NCI-H1930 (cell line): ENCODE measurements at places on chromosomes 3 and 15.
A peak's percentile ranks its signal among the peaks of the same experiment; 100 is the strongest.

- DNase-seq = no peak
Observed at GRCh38 chr3:139473155-139473771, 3.1 kb downstream of the RBP2 start.

DNA sequence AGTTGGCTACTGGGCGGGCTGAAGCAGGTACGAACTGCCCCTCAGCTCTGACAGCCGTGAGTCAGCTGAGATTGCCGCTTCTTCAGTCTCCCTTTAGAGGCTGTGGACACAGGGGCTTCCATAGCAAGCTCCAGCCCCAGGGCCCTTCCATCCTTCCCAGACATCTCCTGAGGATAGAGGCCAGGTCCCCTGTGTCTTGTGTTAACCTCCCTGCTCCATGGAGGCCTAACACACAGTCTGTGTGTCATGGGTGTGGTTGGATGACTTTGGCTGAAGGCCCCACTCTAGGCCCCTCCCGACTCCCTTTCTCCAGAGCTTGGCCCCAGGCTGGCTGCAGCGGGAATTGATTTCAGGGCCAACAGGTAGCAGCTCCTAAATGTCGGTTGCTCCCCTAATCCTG, 116.1 kb upstream of the TLE3 start:
- DNase-seq = no peak

- no peak for DNase-seq
Observed at GRCh38 chr15:67140078-67140833, 74.9 kb downstream of the SMAD3 start.

DNA sequence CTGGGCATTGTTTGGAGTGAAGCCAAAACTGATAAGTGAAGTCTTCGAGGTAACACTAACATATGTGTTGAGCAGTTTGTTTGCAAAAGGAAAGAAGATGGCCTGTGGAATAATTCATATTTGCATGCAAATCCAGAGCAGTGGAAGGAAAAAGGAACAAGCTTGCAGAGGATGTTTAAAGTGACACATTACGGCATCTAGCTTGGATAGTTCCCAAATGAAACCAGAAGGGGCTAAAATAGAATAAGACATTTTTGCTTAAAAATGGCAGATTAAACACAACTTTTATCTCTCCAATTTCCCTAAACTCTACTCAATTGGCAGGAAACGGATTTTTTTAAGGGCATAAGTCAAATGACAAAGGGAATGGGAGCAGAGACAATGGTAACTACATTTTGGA, 25.4 kb upstream of the RYK start:
- no peak for DNase-seq

DNA sequence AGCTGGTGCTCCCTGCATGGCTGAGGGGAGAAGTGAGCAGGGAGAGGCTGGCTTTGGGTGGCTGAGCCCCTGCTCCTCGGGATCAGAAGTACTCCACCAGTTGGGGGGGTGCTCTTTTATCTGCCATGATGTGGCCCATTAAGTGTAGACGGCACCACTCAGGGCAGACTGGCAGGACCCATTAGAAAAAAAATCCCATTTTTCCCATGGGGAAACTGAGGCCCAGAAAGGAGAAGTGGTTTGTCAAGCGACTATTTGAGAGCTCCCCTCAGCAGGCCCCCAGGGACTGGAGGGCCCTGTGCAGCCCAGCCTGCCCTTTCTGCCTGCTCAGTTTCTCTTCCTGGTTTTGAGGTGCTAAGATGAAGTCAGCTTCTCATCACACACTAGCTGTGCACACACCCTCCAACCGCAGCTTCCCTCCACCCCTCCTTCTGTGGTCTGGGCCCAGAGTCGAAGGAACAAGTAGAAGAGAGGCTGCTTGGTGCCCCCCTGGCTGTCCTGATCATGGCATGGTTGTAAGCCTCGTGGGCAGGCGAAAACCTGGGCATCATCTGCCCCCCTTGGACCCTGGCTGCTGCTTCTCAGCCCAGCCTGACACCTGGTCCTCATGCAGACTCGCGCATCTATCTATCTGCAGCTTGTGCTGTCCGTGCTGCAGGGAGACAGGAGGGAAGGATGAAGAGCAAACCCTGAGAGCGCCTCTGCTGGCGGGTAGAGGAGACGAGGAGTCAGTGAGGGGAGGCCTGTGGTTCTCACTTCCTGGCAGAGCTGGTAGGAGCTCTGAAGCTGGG, 5.6 kb downstream of the CSK start:
- DNase-seq = no peak

DNA sequence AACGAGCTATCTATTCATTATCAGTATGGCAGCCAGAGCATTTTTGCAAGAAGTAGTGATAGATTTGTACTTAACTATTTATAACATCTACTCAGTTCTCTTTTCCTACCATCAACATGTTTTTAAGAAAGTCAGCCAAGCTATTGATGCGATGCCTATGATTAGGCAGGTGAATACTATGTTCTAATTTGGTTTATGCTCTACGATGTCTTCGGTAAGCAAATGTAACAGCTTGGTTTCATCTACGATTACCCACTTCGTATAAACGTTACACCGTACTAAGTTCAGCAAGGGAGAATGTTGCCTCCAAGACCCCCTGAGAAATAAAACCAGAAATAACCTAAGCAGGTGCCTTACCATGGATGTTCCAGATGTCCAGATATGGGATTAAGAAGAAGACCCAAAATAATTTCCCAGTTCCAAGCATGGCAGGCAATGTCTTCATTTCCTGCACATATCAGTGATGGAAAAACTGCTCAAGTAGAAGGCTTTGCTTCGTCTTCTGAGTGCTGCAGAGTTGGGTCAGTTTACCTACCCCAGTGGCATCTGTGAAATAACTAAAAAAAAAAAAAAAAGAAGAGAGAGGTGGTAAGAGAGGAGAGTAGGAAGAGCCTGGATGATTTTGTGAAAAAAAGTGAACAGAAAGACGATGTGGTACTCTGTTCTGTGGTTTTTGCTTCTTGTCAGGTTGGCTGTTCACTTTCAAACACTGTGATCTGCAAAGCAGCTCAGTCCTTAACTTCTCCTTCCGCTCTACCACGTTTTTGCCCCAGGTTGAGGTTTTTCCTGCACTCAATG, at the start of gene BTLA:
Gene BTLA, minus strand, starts transcription at position 559 of the 798 bp plus-strand sequence. Its CDS starts 114 bp downstream, at position 445.
- DNase-seq = no peak

- DNase-seq = no peak
Observed at GRCh38 chr3:101513419-101513986, 491 bp upstream of the SENP7 start.

GRCh38 chr15:75138016-75138999, 63.4 kb upstream of the C15orf39 start:
- DNase-seq = no peak

DNA sequence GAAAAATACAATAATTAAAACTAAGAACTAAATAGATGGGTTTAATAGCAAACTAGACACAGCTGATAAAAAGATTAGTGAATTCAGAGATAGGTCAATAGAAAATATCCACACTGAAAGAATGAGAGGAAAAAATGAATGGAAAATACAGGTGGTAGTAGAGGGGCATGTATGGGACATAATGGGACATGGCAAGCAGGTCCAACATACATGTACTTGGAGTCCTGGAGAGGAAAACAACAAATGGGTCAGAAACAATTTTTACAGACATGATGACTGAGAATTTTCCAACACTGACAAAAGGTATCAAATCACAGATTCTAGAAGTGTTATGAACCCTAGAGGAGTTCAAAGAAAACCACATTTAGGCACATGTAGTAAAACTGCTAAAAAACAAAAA, 68.4 kb downstream of the MTHFS start:
- no peak for DNase-seq

- no peak for DNase-seq
Observed at GRCh38 chr3:178184833-178185232, 351.4 kb upstream of the KCNMB2 start.

DNA sequence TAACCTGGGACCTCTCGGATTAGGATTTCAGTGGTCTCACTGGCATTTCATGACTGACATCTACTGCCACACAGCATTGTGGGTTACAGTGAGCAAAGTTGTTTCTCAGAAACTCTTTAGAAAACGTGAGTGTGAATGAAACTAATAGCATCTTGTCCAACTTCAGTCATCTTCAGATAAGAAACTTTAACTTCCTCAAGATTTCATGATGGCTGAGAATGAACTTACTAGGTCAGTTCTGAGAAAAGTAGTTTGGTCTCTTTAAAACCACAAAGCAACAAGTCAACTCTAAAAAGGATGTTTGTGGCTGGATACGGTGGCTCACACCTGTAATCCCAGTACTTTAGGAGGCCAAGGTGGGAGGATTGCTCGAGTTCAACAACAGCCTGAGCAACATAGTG, 14.2 kb upstream of the HOMER2 start:
- DNase-seq = no peak

DNA sequence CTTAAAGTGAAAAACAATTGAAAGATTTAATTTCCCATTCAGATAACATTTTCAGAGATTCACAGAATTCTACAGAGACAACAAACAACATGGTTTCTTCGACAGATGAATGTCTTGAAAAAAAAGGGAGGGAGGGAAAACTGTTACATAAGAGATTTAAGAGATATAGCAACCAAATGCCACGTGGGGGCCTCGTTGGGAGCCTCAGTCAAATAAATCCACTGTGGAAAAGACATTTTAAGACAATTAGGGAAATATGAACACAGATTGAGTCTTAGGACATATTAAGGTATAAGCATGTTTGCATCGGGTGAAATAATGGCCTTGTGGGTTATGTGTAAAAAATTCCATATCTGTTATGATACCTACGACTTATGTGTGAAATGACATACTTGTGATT, 5.0 kb upstream of the PRRT3 start:
- DNase-seq = no peak

GRCh38 chr15:93830221-93831080, 400.9 kb upstream of the MCTP2 start:
- DNase-seq = peak; percentile 9

- no peak for DNase-seq
Observed at GRCh38 chr3:116040152-116040551, 405.1 kb downstream of the LSAMP start.

GRCh38 chr3:36695769-36696137, 68.6 kb downstream of the DCLK3 start:
- no peak for DNase-seq

- no peak for DNase-seq
Observed at GRCh38 chr3:55452886-55453285, 34.2 kb downstream of the WNT5A start.

GRCh38 chr15:95883064-95883463, 447.4 kb upstream of the NR2F2 start:
- DNase-seq = no peak

DNA sequence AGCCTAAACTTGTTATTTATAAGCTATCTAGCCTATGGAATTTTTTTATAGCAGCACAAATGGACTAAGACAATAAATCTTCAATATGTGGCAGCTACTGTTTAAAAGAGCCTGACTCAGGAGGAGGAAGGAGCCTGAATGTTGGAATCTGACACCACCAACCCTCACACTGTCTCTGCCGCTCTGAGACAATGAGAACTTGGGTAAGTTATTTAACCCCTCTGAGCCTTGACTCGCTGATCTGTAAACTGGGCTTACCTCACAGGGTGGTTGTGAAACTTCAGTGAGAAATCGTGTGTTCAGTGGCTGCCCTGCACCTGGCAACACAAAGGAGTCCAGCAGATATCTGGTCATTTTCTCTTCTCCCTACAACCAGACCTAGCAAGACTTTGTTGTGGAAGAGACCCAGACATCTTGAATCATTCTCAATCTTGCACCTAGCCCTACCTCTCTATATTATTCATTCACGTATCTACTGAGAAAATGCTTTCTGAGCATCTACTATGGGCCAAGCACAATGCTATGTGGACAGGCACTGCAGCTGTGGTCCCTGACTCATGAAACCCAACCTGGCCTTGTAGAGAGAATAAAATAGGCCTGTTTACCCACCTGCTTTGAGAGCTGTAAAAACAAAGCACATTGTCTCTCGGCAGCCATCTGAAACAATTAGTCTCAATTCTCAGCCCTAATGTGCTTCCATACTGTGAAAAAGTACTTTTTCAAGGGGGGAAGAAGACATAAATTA, 81.9 kb upstream of the SLC25A36 start:
- peak; percentile 60 for DNase-seq

GRCh38 chr15:93829115-93829870, 402.1 kb upstream of the MCTP2 start:
- no peak for DNase-seq

GRCh38 chr3:45972534-45973402, 22.9 kb downstream of the FYCO1 start:
- no peak for DNase-seq

DNA sequence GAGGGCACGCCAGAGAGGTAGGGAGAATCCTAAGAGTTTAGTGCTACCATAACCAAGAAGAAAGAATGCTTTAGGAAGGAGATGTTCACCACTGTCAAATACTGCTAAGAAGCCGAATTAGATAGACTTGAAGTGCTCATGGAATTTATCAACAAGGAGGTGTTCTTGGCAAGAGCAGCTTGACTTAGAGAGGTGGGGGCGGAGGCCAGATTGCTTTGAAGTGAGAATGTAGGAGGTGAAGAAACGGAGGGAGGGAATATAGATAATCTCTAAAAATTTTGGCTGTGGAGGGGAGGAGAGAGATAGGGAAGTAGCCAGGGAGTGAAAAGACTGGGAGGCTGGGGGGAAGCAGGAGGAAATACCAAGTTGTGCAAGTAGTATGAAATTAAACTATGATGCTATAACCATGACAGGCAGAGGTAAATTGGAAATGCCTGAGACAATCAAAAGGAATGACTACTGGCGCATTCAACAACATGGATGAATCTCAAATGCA, 35.5 kb downstream of the GADL1 start:
- no peak for DNase-seq

- DNase-seq = no peak
Observed at GRCh38 chr3:53166781-53167291, 5.8 kb downstream of the PRKCD start.

DNA sequence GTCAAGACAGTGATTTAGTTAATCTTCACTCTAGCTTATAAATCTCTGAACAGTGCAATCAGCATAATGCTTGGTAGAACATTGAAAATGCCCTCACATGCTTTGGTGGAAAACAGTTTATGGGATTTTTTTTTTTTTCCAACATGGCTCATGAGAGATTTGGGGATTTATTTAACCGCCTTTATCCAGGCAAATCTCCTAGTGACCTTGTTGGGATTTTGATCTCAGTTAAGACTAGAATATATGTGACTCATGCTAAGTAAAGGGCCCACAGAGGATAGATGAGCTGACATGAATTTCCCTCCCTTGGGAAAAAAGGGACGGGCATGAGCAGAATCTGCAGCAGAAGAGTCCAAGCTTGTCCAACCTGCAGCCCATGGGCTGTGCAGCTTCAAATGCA, 18.7 kb downstream of the LRTM1 start:
- no peak for DNase-seq

GRCh38 chr15:70596354-70597055, 166.9 kb downstream of the UACA start:
- no peak for DNase-seq

DNA sequence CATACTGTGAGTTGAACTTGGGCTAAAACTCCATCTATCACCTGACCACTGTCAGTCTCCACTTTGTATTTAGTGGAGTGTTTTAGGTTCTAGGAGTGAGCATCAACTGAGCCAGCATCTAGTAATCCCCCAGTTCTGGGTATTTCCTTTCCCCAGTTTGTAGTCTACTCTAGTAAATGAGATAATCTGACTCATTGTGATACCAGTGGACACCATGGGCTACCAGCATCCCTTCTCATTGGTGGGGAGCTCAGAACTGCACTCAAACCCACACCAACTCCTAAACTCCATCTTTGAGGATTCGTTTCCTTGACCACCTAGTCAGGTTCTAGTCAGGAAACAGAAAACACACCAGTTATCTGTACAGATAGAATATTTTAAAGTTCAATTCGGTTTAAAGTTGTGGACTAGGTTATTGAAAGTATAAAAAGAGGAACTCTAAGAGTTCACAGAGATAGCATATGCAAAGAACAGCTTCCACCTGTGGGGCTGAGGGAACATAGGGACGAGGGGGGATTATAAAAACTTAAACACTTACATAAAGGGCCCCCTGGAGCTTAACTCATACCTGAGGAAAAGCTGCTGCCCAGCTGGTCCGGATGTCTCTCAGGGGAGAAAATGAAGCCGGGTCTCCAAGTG, 36.0 kb downstream of the LEO1 start:
- DNase-seq = no peak
